Right lobe of liver (tissue), 6 donors: ENCODE measurements at places on chromosomes 7 and 10. TPM values are rescaled to one million over a fixed set of nuclear protein-coding genes. Genes with fewer than 3 reads are reported as not detected.

Gene PCDH15
- total RNA-seq = not detected

Gene RNF32
- total RNA-seq = 0.66 TPM

Gene COG5
- total RNA-seq = 15.0 TPM

Gene LIPM
- not detected for total RNA-seq

Gene PON2
- total RNA-seq = 273 TPM

Gene PON3
- 170 TPM for total RNA-seq

DNA sequence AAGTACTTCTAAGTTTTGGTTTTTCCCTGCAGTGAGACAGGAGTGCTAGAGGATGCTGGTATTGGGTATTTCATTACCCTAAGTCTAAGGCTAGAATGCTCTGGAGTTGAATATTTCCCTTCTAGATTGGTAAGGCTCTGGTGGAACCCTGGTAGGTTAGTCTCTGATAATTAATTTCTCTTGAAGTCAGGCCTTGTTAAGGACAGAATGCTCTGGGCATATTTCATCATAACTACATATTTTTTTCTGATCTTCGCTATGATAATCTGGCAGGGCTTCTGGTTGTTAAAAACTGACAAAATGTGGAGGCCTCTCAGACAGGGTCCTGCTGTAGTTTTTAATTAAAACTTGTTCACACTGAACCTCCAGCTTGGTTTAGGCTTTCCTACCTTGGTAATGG lies 83.8 kb downstream of the CDK13 start:
- H3K36me3 ChIP-seq = peaks cover 4% of the 10 kb centered on the region
- DNase-seq = no peak
- H3K4me1 ChIP-seq = no peaks in the 10 kb centered on the region
- H3K27ac ChIP-seq = no peak overlapping the region
- H3K27me3 ChIP-seq = no peaks in the 10 kb centered on the region
- H3K4me3 ChIP-seq = no peak overlapping the region

- no peaks in the 10 kb centered on the region for H3K4me1 ChIP-seq
- no peak for DNase-seq
- no peak overlapping the region for H3K4me3 ChIP-seq
- no peaks in the 10 kb centered on the region for H3K36me3 ChIP-seq
- H3K27me3 ChIP-seq = no peaks in the 10 kb centered on the region
Measured at GRCh38 chr10:4479342-4479741, 346.7 kb upstream of the AKR1E2 start.

DNA sequence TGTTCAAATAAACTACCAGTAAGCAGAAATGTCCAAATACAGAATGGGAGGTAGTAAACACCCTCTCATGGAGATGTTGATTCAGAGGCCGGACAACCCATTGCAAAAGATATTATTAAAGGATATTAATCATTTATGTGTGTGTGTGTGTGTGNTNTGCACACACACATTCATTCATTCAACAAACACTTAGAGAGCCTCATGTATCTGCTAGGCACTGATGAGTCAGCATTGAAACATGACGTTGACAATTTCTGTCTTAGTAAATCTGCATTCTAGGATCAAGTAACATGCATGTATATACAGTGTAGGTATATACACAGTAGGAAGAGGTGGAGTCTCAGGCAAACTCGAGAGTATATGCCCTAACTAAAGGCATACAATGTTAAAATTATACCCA lies 187.0 kb downstream of the ZNF365 start:
- H3K27ac ChIP-seq = no peak overlapping the region
- no peaks in the 10 kb centered on the region for H3K36me3 ChIP-seq
- no peak overlapping the region for H3K4me3 ChIP-seq
- no peaks in the 10 kb centered on the region for H3K4me1 ChIP-seq
- DNase-seq = no peak

GRCh38 chr7:95794917-95795515 lies 22.7 kb downstream of the DYNC1I1 start:
- H3K4me3 ChIP-seq = no peak overlapping the region
- no peaks in the 10 kb centered on the region for H3K27me3 ChIP-seq
- no peaks in the 10 kb centered on the region for H3K4me1 ChIP-seq
- H3K36me3 ChIP-seq = no peaks in the 10 kb centered on the region
- H3K27ac ChIP-seq = no peak overlapping the region

- no peaks in the 10 kb centered on the region for H3K27me3 ChIP-seq
- H3K4me3 ChIP-seq = no peak overlapping the region
- DNase-seq = no peak
- H3K36me3 ChIP-seq = no peaks in the 10 kb centered on the region
Measured at GRCh38 chr7:13894954-13895353, 94.5 kb downstream of the ETV1 start.

DNA sequence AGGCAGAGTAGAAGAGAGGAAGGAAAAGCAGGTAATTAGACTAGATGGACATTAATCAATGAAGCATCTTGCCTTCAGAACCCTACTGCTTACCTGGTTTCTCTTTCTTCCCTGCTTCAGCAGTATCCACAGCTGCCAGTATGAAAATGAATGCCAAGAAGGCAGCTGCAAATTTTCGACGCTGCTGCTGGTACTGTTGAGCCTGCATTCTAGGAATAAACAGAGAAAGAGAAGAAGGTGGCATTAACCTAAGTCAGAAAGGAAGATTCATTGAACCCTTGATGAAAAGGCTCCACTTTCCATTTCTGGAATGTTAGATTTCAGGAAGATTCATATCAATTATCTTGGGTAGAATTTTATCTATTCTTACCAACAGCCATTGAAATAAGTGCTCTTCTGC lies 88.8 kb downstream of the PTN start:
- H3K4me3 ChIP-seq = no peak overlapping the region
- DNase-seq = no peak
- no peak overlapping the region for H3K27ac ChIP-seq
- H3K36me3 ChIP-seq = no peaks in the 10 kb centered on the region
- no peaks in the 10 kb centered on the region for H3K27me3 ChIP-seq
- peaks cover 6% of the 10 kb centered on the region for H3K4me1 ChIP-seq

DNA sequence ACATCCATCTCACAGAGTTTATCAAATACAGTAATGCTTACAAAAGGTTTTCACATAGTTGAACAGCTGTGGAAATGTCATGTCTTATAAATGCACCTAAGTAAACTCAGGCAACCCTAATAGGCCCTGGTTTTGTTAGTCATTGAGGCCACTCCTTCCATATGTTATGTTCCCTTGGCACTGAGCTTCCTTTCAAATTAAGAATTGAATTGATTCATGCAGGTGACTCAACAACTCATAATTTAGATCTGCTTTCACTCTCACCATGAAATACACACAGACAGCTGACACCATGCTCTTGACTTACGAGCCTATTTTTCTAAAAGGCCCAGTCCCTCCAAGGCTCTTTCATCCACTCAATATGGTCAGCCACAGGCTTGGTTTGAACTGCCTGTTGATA lies 476.9 kb downstream of the KCNMA1 start:
- no peak for DNase-seq
- H3K36me3 ChIP-seq = no peaks in the 10 kb centered on the region
- H3K27ac ChIP-seq = no peak overlapping the region
- H3K4me3 ChIP-seq = no peak overlapping the region
- no peaks in the 10 kb centered on the region for H3K27me3 ChIP-seq
- H3K4me1 ChIP-seq = no peaks in the 10 kb centered on the region

DNA sequence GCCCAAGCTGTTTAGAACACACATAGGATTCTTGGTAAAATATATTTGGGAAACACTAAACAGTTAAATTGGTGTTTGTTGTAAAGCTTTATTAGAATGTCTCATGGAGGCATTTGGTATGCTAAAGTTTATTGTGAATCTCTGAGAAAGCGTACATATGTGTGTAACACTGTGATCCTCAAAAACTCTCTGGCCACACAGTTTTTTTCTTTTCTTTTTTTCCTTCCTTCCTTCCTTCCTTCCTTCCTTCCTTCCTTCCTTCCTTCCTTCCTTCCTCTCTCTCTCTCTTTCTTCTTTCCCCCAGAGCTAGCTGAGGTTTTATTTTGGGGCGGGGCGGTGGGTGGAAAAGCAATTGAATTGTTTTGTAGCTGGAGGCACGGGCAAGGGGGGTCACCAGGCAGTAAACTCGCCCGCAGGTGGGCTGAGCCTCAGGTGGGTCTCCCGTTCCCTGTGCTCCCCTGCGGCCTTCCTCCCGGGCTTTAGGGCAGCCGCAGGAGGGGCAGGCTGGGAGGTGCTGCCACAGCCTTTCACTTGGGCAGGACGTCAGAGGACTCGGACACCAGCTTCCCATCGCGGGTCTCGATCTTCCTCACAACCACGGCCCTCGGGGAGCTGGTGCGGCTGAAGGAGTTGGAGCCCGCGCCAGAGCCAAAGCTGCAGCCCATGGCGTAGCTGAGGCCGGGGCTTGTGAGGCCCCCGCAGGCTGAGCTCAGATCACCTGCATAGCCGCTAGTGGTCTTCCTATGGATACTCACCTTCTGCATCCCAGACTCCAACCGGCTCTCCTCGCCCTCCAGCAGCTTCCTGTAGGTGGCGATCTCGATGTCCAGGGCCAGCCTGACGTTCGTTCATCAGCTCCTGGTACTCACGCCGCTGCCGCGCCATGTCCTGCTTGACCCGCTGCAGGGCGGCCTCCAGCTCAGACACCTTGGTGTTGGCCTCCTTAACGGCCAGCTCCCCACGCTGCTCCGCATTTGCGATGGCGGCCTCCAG lies 459.0 kb downstream of the GATA3 start:
- DNase-seq = no peak
- H3K4me3 ChIP-seq = no peak overlapping the region
- H3K27me3 ChIP-seq = no peaks in the 10 kb centered on the region
- H3K4me1 ChIP-seq = no peaks in the 10 kb centered on the region
- no peaks in the 10 kb centered on the region for H3K36me3 ChIP-seq
- H3K27ac ChIP-seq = no peak overlapping the region

DNA sequence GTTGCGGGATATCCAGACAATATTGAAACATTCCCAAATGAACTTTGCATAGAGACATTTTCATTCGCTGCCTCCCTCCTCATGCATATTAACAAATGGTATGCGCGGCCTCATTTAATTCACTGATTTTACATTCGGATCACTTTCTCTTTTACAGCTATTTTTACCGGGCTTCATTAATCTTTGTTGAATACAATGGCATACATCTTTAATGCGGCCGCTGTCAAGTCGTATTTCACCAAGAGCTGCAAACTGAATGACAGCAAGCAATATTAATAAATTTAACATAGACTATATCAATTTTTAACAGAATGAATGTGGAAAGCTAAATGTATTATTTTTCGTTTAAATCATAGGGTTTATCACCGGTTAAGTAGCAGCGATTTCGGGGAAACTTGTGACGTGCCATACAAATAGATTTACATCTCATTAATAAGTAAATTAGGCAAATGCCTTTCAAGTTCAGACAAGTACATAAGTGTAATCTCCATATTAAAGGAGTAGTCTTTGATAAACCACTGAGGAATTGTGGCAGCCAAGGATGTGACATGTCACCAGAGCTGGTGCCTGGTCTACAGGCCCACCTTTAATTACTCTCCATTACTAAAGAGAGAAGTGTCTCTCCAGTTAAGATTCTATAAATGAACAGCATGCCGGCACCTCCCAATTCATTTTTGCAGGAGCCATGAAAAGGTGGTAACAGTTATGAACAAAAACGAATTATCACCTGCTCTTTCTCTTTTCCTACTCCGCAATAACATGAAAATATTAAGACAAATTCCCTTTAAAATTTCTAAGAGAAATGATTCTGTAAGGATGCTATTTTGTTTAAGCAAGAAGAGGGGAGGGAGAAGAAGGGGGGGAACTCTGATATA lies 568.9 kb upstream of the MKI67 start:
- no peaks in the 10 kb centered on the region for H3K27me3 ChIP-seq
- H3K27ac ChIP-seq = no peak overlapping the region
- H3K4me1 ChIP-seq = no peaks in the 10 kb centered on the region
- no peak for DNase-seq
- H3K36me3 ChIP-seq = no peaks in the 10 kb centered on the region

GRCh38 chr10:62658516-62658915 lies 146.0 kb upstream of the ADO start:
- H3K27me3 ChIP-seq = no peaks in the 10 kb centered on the region
- H3K27ac ChIP-seq = no peak overlapping the region
- no peaks in the 10 kb centered on the region for H3K4me1 ChIP-seq
- H3K36me3 ChIP-seq = no peaks in the 10 kb centered on the region

DNA sequence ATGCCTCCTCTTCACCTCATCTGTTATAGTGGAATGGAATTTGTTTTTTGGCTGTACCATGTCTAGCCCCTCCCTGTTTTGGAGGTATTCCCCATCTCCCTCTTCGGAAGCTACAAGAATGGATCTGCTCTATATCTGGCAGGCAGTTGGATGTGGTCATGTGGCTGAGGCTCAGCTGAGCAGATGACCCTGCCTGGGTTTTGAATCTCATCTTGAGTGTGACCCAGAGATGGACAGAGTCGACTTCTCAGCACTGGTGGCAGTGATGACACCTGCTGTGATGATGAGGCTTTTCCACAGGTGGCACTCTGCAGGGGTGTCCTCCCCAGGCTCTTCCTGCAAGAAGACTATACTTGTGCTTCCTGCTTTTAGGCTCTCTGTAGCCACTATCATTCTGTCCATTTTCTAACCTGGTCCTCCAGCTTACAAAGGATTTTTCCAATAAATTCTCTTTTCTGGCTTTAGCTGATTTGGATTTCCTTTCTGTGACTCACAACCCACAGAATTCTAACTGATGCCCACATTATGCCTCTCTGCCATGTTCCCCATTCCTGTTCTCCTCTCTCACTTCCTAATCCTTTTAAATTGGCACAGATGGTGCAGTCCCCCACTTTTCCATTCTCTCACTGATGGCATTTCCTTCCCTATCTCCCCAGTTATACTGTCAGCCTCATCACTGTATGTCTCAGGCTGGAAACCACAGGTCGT lies 7.5 kb upstream of the ARHGAP22 start:
- H3K4me1 ChIP-seq = no peaks in the 10 kb centered on the region
- H3K27me3 ChIP-seq = no peaks in the 10 kb centered on the region
- no peaks in the 10 kb centered on the region for H3K36me3 ChIP-seq

DNA sequence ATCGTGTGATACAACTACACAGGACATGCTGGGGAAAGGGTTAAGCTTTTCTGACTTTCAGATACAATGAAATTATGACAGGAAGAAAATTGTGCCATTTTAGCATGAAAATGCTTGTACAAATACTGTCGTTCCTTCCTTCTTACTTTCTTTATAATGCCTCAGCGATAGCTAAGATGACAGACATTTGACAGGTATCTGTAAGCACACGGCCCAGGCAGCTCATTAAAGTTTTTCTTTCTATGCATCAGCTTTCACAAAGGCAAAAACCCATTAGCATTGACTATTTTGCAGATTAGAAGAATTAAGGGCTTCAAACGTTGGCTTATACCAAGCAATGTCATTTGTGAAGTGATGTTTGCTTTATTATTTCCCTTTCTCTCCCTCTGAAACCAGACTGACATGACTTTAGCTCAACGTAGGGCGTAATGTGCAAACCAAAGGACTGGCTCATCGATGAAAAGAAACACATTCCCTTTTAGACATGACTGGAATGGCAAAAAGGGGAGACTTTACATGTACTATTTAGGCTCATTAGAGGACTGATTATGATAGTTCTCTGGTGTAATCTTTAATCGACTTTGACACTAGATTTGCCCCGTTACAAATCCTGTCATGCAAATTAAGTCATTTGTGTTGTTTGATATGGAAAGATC lies 258.4 kb upstream of the SP8 start:
- H3K4me3 ChIP-seq = no peak overlapping the region
- no peaks in the 10 kb centered on the region for H3K4me1 ChIP-seq
- DNase-seq = no peak
- H3K27me3 ChIP-seq = no peaks in the 10 kb centered on the region
